ENCODE measurements at places on chromosomes 7 and 10.

GRCh38 chr7:137462847-137463246, 119.3 kb upstream of the PTN start:
- DNase-seq, result no peak

DNA sequence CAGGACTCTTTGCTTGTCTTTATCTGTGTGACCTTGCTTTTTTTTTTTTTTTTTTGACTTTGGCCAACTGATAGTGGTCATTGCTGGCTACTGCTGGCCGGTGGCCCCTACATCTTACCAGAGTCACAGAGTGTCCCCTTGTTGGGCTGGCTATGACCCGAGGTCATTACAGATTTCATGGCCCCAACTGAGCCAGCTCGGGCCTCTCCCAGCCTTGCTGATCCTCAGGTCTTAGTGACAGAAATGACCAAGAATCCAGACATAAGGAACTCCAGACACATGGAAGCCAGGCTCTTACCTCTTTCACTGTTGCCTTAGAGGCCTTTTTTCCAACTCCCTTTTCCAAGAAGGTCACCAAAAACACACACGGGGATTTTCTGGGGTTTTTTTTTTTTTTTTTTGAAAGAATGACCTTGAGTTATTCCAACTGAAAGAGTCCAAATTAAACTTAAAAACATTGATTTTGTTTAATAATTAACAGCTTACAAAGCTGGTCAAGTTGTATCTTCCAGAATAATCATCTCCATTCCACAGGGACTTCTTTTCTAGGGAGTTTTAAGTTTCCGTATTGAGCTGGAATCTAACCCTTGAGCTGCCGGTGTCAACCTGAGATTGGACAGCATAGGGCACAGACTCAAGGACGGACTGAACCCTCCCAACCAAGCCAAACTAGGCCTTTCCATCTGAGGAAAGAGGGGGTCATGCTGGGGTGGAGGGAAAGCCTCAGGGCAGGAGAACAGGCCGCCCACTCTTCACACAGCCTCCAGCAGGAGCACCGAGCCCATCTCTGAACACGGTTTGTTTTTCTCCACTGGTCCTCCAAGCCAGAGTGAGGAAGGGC, 43.8 kb downstream of the PIK3AP1 start:
- no peak for DNase-seq

DNA sequence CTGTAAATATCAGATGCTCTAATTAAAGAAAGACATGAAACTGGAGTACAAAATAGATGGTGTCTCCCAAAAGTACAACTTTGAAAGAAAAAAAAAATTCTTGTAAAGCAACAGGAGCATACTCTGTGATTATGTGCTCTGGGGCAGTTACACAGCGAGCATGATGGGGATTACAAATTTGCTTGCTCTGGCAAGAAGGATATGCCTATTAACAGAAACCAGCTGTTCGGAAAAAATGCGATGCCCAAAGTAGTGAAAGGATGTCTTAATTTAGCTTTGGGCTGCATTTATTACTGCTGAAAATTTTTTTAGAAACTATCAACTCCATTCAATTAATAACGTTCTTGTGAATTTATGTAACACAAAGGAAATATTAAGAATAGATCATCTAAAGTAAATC, 256.9 kb upstream of the TPK1 start:
- no peak for DNase-seq

GRCh38 chr7:73382934-73383503, 50.6 kb upstream of the FZD9 start:
- no peak for DNase-seq

DNA sequence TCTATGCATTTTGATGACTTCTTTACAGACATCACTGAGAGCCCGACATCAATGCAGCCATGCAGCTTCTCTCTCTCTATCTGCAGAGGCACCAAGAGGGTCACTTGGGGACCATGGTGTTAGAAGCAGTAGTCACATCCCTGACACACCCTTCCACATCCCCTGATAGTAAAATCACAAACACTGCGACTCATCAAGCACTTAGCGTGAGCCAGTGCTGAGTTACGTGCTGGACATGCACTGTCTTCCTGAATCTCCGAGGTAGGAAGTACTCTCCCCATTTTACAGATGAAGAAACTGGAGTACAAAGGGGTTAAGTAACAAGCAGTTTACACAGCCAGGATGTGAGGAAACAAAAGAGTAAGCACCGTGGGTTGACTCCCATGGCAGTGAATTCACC, 109.2 kb downstream of the OSBPL3 start:
- no peak for DNase-seq

- DNase-seq, result no peak
Observed at GRCh38 chr10:89283025-89283935, 18.6 kb upstream of the IFIT2 start.

- DNase-seq, result no peak
Observed at GRCh38 chr10:24008164-24009091, 200.5 kb upstream of the KIAA1217 start.

All from stimulated activated CD4-positive, alpha-beta T cell treated with anti-CD3 and anti-CD28 coated beads, TNF-alpha, amount 100 ng/mL, for 24 hours (primary cell).